Tibial artery (tissue), 4 donors: ENCODE measurements at places on chromosomes 3 and 15.

- H3K4me1 ChIP-seq = no peaks in the 10 kb centered on the region
- no peak for DNase-seq
- no peaks in the 10 kb centered on the region for H3K27me3 ChIP-seq
- no peak overlapping the region for H3K4me3 ChIP-seq
Measured at GRCh38 chr3:132180337-132180791, 136.8 kb upstream of the ACP3 start.

DNA sequence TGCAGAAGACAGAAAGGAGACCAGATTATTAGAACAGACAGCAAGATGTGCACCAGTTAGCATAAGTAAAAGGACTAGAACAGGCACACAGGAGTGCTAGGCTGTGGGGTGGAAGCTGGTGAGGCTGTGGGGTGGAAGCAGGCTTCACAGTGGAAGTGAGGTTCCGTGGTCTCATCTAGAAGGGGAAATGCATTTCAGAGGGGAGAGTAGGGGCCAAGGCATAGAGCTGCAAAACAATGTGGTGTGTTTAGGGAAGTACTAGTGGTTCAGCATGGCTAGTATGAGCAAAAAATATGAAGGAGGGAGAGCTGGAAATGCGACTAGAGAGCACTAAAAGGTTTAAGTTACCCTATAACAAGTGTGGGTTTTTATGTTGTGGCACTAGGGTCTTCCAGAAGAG lies 6.5 kb downstream of the POPDC2 start:
- no peak for DNase-seq
- no peak overlapping the region for H3K4me3 ChIP-seq
- no peaks in the 10 kb centered on the region for H3K4me1 ChIP-seq
- H3K27me3 ChIP-seq = no peaks in the 10 kb centered on the region
- H3K27ac ChIP-seq = no peak overlapping the region

DNA sequence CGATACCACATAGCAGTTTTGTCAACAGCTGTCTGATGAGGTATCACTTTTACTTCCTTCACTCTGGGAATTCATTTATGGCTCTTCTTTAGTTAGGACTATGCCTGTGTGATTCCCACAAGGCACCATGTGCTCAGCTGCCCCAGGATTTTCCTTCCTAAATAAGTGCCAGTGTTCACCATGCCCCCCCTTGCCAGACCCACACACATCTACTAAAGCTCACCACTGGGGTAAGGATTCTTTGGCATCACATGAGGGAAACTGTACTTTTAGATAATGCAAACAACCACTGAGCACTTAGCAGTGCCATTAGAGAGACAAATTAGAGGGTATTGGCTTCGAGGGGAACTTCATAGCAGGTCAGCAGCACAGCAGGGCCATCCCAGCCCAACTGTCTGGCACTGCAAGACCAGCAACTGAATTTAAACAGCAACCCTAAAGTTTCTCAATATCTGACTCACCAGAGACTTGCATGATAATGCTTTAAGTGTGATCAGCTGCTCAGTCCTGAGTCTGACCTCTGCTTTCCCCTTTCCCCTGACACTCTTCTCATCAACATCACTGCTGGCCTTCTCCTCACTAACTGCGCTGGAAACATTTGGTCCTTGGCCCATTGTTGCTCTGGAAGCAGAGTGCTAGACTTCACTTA lies 114.3 kb downstream of the STAC start:
- H3K36me3 ChIP-seq = no peaks in the 10 kb centered on the region
- H3K27ac ChIP-seq = peak overlapping the region; percentile 7
- peaks cover 38% of the 10 kb centered on the region for H3K4me1 ChIP-seq
- no peak overlapping the region for H3K4me3 ChIP-seq

DNA sequence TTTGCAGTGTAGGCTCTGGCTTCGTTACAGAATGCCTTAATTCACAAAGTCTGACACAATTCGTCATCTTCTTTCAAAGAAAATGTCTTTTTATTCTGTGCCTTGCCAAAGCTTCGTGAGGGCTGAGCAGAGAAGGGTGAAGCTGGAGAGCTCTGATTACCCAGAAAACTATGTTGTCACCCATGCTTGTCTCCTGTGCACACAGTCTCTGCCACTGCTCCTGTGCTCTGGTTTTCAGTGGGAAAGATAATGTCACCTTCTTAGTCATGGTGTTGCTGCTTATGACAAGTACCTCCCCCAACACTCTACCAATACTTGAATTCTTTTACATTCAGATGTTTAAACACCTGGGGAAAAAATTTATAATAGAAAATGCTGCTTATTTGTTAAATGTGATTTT lies 509.2 kb upstream of the GRM7 start:
- no peak for DNase-seq
- H3K27me3 ChIP-seq = no peaks in the 10 kb centered on the region
- H3K27ac ChIP-seq = no peak overlapping the region
- H3K36me3 ChIP-seq = no peaks in the 10 kb centered on the region
- no peaks in the 10 kb centered on the region for H3K4me1 ChIP-seq
- no peak overlapping the region for H3K4me3 ChIP-seq
